ENCODE measurements at places on chromosomes 7 and 10.

- DNase-seq, result peak; percentile 6
These were observed 219.4 kb downstream of the ABCA13 start for GRCh38 chr7:48390388-48391327.

DNA sequence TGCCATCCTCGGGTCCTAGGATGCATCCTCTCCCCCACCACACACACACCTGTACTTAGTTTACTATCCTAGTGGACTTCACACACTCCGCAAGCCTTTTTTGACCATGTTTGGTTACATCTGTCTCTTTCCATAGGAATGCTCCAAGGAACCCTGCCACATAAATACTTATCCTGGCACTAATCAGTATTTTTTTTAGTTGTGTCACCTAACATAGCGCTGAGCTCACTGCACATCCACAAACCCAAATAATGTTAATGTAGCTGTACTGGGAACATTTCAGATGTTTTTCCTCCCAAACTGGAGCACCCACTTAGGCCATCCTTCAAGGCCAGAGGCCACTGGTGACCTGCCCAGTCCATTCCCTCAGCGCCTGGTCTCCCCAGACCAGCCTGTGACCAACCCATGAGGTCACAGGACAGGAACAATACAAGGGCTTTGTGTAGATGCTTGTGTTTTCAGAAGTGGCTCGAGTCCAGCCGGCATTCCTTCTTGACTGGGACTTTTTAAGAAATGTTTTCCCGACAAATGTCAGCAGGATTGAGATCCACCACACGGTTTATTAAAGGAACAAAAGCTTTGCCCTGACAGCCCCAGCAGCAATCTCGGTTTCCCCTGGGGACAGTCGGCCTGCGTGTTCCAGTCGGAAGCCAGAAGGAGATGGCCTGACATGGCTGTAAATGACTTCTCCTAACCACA is 181.4 kb downstream of the JCAD start:
- no peak for DNase-seq

- DNase-seq, result peak; percentile 67
These were observed 85.8 kb upstream of the EGFR start for GRCh38 chr7:54932818-54933543.

DNA sequence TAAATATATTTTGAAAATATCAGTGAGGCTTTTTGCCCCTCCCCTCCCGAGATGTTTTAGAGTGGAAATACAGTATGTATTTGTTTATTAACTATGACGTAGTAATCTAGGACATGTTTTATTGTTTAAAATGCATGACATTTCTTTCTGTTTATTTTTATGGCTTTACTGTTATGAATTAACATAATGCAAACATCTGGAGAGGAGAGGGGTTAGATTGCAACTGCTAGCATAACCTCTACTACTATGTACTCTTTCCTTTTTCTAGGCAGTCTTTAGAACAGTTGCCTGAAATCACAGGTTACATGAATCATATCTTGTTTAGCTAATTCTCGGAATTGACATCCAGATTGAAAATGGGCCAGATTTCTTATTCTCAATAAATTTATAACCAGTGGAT is 7.4 kb downstream of the BTAF1 start:
- no peak for DNase-seq

- DNase-seq, result no peak
These were observed 656.9 kb downstream of the CNTNAP2 start for GRCh38 chr7:146773506-146773905.

DNA sequence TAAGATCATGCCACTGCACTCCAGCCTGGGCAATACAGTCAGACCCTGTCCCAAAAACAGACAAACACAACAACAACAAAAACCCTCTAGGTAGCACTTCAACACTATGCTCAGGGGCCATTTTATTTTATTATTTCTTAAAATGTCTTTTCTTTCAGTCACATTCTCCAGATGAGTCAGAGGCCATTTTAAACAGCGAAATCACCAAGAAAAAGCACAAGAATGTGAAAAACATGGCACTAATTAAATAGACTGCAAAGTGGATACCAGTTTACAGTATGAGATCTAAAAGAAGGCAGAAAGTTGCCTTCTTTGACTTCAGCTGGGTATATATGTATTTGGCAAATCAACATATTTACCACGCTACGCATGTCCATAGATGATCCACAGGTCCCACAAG is 6.1 kb upstream of the FGL2 start:
- DNase-seq, result no peak

GRCh38 chr10:75294031-75294437 is 58.3 kb upstream of the COMTD1 start:
- no peak for DNase-seq

- DNase-seq, result peak; percentile 28
These were observed 29.0 kb upstream of the WDFY4 start for GRCh38 chr10:48655411-48656240.

GRCh38 chr10:129307141-129307540 is 159.9 kb upstream of the MGMT start:
- DNase-seq, result no peak

GRCh38 chr7:35026150-35026549 is 11.1 kb downstream of the DPY19L1 start:
- no peak for DNase-seq

GRCh38 chr7:67571026-67571545 is 574.5 kb downstream of the TYW1 start:
- DNase-seq, result no peak

DNA sequence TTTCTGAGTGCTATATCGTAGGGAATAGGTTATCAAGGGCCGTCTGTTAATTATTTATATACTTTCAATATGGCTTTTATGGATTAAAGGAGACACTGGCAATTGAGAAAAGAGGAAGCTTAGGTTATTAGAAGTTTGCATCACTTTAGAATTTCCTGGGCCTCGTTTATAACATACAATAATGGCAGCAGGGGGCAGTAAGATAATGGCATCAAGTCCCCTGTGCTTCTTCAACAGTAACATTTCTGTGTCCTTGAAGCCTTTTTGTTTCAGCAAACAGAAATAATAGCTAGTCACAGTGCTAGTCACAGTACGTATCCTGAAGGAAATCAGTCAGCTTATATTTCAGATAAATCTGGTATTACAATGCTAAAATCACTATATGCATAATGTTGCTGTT is 41.9 kb downstream of the SPAM1 start:
- no peak for DNase-seq

DNA sequence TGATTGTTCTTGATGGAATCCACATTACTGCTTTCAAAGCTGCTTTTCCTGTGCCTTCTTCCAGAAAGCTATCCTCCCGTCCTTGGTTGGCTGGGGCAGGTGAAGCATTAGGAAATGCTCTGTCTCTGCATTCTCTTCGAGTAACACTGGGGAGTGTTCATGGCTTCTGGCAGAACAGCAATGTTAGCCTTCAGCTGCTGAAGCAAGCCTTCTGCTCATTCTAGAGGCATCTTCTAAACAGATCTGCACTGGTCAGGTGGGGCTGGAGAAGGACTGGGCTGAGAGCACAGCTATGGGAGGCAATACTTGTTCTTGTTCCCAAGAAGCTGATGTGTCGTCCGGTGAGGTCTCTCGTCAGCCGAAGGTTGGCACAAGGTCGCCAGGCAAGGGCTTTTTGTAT is 80.6 kb downstream of the MGMT start:
- DNase-seq, result no peak

GRCh38 chr7:111308691-111309090 is 217.8 kb downstream of the LRRN3 start:
- DNase-seq, result no peak

DNA sequence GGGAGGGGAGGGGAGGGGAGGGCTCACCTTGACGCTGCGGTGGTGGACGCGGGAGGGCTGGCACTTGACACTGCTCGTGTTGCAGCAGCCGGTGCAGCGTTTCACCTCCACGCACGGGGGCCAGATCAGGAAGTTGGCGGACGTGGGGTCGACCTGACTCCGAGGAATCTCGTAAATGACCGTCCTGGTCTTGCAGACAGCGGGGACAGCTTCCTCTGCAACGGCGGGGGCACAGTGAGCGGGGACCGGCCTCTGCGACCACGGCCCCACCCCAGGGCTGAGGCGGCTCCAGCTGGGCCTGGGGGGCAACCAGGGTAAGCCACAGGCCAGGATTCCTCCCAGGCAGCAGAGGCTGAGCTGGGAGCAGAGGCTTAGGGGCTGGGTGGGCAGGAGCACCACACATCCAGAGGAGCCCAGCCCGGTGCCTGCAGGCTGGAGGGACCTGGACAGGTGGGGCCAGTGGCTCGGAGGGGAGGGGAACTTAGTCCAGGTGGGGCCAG is 8.8 kb downstream of the PDGFA start:
- DNase-seq, result no peak

- DNase-seq, result no peak
These were observed 3.6 kb downstream of the ARL3 start for GRCh38 chr10:102710609-102711008.

- no peak for DNase-seq
These were observed 27.7 kb downstream of the MET start for GRCh38 chr7:116699722-116700120.

DNA sequence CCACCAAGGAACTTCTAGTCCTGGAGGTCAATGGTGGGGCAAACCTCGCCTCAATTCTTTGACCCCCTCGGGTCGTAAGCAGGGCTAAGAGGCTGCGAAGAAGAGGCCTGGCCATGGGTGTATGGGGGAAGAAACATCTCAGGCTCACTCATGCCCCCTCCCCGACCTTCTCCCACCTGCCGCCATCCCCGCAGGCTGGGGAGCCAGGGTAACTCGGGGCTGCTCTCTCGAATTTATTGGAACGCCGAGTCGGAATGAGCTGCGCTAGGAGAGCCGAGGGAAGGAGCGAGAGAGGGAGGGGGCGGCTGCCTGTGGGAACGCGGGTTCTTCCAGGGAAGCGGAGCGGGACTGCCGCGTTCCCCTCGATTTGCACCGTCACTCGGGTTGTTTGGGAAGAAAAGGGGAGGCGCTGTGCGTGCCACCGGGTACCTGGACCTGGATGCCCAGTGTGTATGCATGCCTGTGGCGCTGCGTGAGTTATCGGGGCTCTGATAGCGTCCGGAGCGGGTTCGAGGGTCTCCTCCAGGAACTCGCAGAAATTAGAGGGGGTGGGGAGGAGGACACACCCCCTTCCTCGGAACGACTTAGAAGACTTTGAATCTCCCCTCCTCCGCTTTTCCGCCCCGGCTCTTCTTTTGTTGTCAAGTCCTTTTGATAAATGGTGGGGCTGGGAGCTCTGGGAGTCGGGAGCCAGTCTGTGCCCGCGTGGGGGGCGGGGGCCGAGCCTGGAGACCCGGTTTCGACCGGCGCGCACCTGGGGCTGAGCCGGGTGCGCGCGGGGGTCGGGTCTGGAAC is 1.8 kb upstream of the ZNF503 start:
- DNase-seq, result peak; percentile 15

- DNase-seq, result no peak
These were observed 121.2 kb downstream of the SLC25A13 start for GRCh38 chr7:96200740-96201139.

DNA sequence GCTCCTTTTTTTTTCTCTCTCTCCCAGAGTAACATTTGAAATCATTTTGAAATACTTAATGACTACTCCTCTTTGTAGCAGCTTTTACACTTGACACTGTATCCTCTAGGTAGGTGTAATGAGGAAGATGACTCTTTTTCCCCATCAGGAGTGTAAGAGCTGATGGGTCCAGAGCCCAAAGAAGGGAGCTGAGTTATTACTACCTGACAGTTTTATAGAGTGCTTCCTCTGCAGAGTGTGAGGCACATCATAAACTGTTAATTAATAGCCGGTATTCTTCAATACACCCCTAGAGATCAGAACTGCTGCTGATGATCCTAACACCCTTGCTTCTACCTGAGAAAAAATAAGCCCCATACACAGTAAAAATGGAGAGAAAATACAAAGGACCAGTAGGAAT is 279.8 kb upstream of the SEMA3A start:
- DNase-seq, result no peak

GRCh38 chr10:91726355-91726754 is 71.9 kb upstream of the TNKS2 start:
- no peak for DNase-seq

Measured in hippocampal formation (tissue), 2 donors.